Mucosa of gallbladder (tissue), 1 donor: ENCODE measurements at places on chromosomes 7 and 10. TPM values are rescaled to one million over a fixed set of nuclear protein-coding genes. Genes with fewer than 3 reads are reported as not detected.

Gene TBXAS1
- 40.9 TPM for total RNA-seq

Gene GIMAP8
- total RNA-seq = 11.4 TPM

Gene PSTK
- total RNA-seq = 9.4 TPM

Gene TMEM196
- not detected for total RNA-seq
